ENCODE measurements at places on chromosomes 6 and 20.

DNA sequence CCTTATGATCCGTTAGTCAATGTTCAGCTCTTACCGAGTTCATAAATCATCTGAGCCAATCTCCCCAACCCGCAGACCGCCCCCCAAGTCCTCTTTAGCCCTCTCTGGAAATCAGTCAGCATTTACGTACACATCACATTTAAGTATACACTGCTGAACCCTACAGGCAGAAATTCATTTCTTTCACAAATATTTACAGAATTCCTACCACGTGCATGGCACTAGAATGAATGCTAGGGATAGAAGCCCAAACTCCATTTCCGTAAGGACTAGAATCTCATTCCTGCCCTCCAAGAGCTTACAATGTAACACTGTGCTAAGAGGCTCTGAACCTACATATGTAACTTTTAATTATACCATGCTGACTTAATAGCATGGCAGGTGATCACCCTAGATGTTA lies 1.8 kb downstream of the OSER1 start:
- DNase-seq = no peak

DNA sequence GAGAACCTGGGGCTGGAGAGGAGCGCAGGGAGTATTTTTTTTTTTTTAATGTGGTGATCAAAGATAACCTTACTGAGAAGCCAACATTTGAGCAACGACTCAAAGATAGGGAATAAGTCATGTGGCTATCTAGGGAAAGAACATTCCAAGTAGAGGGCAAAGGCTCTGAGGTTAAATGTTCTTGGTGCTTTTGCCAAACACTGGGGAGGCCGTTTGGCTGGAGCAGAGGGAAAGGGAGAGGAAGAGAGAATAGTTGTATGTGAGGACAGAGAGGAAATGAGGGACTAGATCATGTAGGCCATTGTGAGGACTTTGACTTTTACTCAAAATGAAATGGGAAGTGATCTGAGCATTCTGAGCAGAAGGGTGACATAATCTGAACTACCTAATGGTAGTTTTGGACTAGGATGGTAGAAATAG lies 27.8 kb downstream of the ACSS2 start:
- no peak for DNase-seq

- no peak for DNase-seq
Observed at GRCh38 chr6:155126727-155127439, 131.8 kb downstream of the TIAM2 start.

DNA sequence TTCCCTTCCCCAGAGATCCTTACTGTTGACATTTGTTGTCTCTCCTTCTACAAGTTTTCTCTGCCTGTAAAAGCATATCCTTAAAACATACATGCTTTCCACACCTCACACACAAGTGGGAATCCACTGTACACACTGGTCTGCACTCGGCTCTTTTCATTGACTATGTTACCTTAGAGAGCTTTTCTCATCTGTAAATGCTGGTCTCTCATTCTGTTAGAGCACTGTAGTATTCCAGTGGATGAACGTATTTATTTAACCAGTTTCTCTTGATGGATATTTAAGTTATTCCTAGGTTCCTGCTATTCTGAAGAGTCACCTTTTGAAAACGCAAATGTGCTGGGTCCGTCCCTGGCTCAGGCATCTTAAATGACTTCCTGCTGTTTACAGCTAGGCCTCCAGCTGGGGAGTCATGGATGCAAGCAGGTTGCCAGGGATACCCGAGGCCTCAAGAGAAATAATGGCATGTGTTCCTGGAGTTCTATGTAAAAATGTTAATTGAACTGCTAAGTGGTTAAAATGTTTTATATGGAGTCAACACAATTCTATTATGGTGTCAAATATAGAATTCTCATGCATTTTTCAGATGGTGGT lies 61.1 kb upstream of the TGM3 start:
- no peak for DNase-seq

GRCh38 chr20:63054681-63055240 lies 48.0 kb upstream of the BHLHE23 start:
- no peak for DNase-seq

GRCh38 chr20:4330011-4330410 lies 314.7 kb upstream of the RNF24 start:
- no peak for DNase-seq

DNA sequence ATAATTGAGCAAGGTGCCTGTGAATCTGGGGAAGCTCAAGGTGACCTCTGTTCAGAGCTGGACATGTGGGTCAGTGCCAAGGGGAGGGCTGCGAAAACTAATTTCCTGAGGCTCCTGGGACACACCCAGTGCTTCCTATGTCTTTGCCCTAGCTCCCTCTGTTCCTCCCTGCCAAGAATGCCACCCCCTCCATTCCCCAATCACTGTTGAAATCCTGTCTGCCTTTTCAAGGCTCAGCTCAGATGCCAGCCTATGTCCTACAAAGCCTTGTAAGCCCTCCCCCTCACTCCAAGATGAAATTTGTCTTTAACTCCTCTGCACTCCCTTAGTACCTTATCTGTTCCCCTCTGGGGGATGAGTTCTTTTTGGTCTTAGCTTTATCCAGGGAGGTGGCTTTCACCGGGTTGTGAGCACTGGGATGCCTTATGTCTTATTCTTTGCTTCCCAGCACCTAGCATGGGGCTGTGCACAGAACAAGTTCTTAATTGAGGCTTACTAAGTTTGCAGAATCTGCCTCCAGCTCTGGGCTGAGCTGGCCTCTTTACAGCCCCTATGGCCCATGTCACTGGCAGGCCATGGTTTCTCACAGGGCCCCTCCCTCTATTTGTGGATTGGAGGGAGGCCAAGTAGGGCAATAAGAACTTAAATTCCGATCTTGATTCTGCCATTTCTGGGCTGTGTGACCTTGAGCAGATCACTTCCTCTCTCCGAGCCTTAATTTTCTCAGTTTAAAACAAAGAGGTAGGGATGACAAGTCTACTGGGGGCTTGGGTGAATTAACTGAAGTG lies 51.5 kb upstream of the EPB41L1 start:
- DNase-seq = no peak

DNA sequence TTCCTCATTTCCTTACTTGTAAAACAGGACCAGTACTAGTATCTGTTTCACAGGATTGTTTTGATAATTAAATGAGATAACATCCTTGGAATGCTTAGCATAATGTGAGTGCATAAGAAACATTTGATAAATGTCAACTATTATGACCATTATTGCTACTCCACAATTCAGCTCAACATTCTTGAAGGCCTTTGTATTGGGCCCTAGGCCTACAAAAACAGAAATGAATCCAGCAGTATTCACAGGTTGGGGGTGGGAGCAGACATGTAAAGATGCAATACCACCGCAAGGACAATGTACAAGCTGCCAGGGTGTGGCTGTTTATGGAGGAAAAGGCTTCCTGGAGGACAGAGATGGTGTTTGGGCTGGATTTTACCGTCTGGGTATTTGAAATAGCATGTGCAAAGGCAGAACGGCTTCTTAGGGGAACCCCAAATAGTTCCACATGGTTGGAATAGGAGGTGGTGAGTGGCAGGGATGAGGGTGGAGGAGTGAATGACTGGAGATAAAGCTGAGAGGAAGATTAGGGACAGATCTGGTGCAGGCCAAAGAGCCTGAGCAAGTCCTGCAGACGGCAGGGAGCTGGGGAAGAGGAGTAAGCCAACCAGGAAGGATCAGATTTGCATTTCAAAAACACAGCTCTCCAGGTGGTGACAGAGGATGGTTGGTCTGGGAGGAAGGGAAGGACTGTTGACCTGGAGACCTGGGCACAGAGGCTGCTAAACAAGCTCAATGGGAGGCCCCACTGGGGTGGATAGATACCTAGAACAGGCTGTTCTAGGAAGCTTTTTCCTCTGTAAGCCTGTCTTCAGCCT lies 57.0 kb upstream of the EPB41L1 start:
- no peak for DNase-seq

GRCh38 chr6:157744102-157744601 lies 78.9 kb upstream of the SNX9 start:
- no peak for DNase-seq

GRCh38 chr6:2203264-2203663 lies 42.1 kb downstream of the GMDS start:
- DNase-seq = no peak

- no peak for DNase-seq
Observed at GRCh38 chr6:85498596-85499258, 48.8 kb downstream of the NT5E start.

DNA sequence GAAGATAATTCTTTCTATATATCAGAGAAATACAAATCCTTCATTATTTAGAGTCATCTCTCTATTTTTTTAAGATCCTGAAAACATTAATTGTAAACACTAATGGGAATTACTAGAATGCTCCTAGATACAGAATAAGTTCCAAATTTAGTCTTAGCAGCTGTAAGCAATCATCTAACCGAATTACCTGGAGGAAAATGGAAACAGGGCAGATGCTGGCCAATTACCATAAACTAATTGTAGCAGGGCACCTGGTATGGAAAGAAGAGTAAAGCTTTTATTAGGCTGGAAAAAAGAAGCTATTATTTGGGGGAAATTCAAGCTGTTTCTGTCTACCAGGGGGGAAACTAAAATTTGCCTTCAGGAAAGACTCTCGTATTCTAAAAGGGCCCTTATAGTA lies 257.5 kb downstream of the MMUT start:
- no peak for DNase-seq

- no peak for DNase-seq
Observed at GRCh38 chr6:23013776-23014175, 444.4 kb downstream of the HDGFL1 start.

DNA sequence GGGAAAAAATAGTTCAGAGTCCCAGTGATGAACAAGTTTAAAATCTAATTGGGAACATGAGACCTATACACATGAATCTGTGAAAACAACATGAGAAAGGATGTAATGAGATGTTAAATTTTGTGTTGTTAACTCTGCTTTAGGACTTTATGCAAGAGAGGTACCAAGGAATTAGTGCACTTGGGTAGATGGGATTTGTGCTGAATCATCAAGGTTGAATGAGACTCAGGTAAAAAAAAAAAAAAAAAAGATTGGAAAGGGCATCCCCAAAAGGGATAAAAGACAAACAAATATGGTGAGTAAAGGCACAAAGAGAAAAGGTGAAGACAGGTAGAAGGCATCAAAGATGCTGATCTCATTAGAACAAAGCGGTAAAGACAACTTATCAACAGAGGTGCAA lies 644.4 kb downstream of the CBLN4 start:
- DNase-seq = no peak

- no peak for DNase-seq
Observed at GRCh38 chr6:149492798-149493343, 8.1 kb upstream of the ZC3H12D start.

- no peak for DNase-seq
Observed at GRCh38 chr6:3800850-3801591, 48.2 kb upstream of the FAM50B start.

GRCh38 chr20:23099791-23100719 lies 13.9 kb upstream of the CD93 start:
- no peak for DNase-seq

Measured in activated CD8-positive, alpha-beta T cell treated with anti-CD3 and anti-CD28 coated beads, Interleukin-2, amount 10 ng/mL, durations not matched to agents 7 days and 5 days (primary cell).